Activated CD4-positive, alpha-beta T cell treated with anti-CD3 and anti-CD28 coated beads for 1 hour (primary cell): ENCODE measurements at places on chromosomes 1 and 21.

GRCh38 chr1:57845041-57845440 is 421.2 kb upstream of the DAB1 start:
- DNase-seq: no peak

GRCh38 chr1:22773981-22774832 is 63.6 kb downstream of the EPHB2 start:
- DNase-seq: no peak

GRCh38 chr1:205285381-205286101 is 36.0 kb downstream of the NUAK2 start:
- DNase-seq: peak; percentile 31

DNA sequence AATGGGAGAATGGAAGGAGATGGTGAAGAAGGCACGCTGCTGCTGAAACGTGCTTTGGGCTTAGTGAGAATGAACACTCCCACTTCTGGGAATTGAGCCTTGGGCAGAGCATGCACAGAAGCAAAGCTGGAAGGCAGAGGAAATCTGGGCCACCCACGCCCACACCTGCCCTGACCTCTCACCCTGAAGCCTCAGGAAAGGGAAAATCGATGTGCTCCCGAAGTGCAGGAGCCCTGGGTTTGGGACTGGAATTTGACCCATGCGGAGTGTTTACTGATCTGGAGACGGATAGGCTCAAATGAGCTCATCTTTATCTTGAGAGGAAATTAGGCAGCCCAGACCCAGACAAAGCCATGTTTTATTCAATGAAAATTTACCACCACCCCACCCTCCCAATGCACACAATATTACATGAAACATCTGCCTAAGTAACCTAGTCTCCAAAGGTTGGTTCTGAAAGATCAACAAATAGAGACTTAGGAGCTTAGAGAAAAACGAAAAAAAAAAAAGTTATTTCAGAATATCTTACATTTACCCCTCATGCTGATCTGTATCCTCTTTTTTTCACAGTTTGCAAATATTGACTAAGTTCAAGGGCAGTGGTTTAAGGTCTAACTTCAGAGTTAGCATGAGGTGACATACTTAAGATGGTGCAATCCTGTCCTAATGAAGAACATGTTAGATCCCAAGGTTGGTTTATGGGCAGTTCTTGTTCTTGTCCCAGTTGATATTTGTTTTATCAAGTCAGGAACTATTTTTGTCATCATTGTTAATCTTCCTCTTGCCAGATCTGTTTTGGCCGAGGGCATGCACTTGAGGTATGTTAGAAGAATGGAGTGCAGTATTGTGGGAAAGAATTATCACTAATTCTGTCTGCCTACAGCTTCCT is 63.0 kb downstream of the PROX1 start:
- DNase-seq: no peak

GRCh38 chr21:44019568-44019958 is 7.5 kb downstream of the TRAPPC10 start:
- DNase-seq: no peak

GRCh38 chr1:2921970-2922686 is 99.1 kb upstream of the ACTRT2 start:
- DNase-seq: peak; percentile 13

DNA sequence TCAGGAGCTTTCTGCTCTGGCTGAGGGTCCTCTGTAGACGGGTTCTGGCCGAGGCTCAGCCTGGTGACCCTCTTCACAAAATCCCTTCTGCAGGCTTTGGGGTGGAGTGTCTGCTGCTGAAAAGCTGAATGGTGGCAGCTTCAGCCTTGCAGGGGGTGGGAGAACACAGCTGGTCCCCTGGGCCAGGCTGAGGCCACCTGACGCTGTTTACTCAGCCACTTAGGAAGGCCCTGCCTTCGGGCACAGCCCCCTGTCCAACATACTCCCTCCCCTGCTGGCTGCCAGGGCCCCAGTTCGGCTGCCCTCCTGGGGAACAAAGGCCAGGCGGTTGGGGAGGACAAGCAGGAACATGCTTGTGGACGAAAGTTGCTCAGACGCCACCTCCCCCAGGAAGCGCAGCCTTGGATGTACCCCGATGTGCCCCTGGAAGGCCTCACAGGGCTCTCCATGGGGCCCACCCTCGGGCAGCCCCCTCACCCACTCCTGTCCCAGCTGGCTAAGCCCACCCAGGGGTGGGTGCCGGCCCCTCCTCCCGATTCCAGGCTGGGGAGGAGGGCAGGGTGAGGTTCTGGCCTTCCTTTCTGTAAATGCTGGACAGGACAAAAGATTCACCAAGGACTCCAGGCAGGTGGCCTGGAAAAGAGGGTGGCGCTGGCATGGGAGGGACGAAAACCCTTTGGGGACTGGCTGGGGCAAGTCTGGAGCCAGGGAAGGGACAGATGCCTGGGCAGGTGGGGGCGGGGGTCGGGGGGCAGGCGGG is at the start of gene ANKRD65:
Gene ANKRD65 (minus strand): TSS at position 130 of the 760 bp plus-strand sequence. CDS start 271 bp downstream, outside the sequence.
- DNase-seq: no peak

DNA sequence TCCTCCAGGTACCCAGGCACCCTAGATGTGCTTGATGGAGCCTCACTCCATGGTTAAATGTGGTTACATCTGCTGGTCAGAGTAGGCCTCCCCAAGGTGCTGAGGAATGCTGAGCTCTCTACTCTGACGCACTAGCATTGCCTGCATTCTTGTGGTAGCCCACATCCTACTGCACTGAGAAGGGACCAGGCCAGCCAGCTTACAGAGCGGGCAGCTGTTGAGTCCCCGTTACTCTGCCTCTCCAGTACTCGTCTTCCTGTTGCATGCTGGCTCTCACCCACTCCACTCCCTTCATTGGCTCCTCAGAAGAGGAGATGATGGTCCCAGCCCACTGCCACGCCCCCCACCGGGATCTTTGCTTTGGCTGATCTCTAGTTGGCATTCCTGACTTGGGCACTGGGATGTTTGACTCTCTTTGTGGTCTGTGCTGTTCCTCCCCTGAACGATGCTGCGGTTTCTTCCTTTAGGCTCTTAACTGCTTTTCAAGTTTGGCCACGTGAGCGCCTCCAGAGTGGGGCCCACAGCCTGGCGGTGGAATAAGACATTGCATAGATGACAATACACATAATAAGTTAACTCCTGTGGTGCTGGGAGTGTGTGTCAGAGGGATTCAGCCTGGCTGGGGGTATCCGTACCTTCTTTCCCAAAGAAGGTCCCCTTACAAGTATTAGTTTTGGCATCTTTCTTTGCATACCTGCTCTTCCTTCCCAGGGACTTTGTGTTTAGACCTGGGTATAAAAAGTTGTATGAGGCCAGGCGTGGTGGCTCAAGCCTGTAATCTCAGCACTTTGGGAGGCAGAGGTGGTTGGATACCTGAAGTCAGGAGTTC is 18.6 kb downstream of the AZIN2 start:
- peak; percentile 38 for DNase-seq

DNA sequence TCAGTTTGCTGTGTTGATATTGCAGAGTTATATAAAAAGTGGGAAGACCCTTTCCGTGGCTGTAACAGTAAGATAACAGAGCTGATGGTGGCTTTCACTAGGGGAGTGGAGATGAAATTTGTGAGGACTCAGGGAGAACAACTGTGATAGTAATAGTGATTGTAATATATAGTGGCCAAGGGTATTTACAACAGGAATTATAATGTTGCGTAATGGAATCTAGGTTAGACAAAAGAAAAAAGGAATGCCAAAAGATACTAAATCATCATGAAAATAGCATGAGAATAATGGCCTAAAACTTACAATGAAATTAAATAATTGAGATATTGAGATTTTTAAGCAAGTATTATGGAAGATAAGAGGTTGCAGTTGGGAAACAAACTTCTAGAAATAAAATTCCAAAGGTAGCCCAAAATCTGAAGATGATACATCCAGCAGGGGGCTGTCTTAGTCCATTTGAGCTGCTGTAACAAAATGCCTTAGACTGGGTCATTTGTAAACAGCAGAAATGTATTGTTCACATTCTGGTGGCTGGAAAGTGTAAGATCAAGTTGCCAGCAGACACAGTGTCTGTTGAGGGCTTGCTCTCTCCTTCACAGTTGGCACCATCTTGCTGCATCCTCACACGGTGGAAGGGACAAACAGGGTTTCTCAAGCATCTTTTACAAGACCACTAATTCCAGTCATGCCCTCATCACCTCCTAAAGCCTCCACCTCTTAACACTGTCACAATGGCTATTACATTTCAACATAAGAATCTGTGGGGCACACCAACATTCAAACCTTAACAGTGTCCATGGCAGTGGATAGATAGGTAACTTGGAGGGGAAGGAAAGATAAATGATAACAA is 711.2 kb downstream of the MRPL39 start:
- no peak for DNase-seq

DNA sequence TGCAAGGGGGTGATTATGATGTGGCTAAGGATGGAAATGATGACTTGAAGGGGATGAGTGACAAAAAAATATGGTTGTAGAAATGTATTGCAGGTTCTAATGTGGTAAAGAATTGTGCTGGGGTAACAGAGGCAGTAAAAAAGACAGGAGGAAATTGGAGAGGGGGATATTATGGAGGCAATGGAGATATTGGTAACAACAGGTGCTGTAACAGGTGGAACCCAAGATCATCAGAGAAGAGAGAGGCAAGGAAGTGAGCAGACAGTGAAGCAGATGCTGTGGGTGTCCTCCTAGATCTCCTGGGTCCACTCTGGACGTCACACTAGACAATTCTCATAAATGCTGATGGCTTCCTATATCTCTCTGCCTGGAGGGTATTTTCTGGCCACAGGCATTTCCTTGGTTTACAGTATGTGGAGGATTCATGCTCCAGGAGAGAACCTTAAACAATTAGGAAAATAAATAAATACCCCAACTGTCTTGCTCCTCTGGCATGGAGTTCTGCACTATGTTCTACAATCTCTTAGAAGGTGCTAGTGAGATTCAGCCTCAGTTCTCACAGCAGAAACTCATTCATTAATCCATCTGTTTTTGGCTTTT is 620.3 kb upstream of the PLXNA2 start:
- DNase-seq: no peak

GRCh38 chr1:154471304-154471703 is 30.7 kb upstream of the TDRD10 start:
- DNase-seq: no peak

DNA sequence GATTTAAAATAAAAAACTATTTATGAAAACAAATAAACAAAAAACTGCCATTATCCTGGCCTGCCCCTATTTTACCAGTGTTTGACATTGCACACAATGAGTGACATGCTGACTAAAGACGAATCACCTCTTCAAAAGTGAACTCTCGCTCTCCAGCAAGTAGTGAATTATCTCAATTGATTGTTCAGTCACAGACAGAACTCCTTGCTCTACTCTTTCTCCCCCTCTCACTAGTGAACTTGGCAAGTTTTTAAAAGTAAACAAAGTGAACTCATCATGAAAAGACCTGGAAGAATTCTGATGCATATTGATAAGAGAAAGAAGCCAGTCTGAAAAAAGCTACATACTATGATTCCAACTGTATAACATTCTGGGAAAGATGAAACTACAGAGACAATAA is 4.7 kb upstream of the C1orf52 start:
- DNase-seq: no peak
